Stimulated activated CD8-positive, alpha-beta memory T cell treated with anti-CD3 and anti-CD28 coated beads, Interleukin-4, amount 100 ng/mL, for 48 hours (primary cell): ENCODE measurements at places on chromosomes 2 and 18.

DNA sequence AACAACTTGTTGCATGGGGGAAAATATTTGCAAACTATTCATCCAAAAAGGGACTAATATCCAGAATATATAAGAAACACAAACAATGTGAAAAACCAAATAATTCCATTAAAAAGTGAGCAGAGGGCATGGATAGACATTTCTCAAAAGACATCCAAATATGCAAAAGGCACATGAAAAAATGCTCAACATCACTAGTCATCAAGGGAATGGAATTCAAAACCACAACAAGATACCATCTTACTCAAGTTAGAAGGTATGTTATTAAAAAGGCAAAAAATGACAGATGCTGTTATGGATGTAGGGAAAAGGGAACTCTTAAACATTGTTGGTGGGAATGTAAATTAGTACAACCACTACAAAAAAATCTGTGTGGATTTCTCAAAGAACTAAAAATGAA is 396.5 kb downstream of the CCDC85A start:
- no peak for DNase-seq

GRCh38 chr2:27431395-27431794 is 3.0 kb downstream of the NRBP1 start:
- DNase-seq = peak; percentile 49

GRCh38 chr2:41735476-41735875 is 312.3 kb upstream of the PKDCC start:
- DNase-seq = no peak

- DNase-seq = peak; percentile 77
Measured at GRCh38 chr2:192162392-192163042, 32.2 kb downstream of the TMEFF2 start.

DNA sequence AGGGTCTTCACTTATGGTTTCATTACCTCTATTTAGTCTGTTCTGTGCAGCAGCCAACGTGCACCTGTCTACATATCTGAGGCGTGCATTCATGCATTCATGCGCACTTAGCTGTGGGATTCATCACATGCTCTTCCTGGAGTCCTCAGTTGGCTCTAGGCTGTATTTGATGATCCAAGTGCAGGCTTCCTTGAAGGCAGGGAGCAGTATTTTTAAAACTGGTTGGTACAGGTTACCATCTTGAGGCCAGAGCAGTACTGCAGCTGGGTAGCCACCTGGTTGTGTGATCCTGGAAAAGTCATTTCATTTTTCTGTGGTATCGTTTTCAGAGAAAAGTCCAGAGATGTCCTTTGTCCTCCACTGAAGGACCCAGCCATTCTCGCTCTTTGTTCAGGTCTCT is 109.8 kb downstream of the EN1 start:
- DNase-seq = no peak

DNA sequence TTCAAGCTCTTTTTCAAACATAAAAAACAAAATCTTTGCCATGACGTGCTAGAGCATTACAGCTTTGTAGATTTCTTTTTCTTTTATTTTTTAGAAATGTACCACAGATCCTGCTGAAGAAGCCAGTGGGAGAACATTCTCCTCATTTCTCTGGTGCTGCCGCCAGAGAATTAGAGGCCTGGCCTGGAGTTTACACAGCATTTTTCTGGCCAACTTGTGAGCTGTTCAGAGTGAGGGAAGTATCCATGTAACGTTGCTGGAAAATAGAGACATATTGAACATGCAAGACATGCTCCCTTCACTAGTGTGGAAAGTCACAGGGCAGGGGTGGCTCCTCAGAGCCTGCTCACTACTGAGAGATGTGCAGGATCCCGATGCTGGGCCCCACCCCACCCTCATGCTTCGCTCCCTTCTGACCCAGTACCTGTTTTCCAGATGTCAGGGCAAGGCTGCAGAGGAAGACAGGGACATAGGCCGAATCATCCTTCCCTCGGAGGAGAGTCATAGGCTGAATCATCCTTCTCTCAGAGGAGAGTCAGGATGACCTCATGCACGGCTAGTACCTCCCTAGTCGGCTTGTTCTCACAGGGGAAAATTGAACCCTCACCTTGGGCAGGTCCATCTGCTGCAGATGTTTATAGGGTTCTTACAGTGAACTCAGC is 298.5 kb downstream of the INSIG2 start:
- no peak for DNase-seq

DNA sequence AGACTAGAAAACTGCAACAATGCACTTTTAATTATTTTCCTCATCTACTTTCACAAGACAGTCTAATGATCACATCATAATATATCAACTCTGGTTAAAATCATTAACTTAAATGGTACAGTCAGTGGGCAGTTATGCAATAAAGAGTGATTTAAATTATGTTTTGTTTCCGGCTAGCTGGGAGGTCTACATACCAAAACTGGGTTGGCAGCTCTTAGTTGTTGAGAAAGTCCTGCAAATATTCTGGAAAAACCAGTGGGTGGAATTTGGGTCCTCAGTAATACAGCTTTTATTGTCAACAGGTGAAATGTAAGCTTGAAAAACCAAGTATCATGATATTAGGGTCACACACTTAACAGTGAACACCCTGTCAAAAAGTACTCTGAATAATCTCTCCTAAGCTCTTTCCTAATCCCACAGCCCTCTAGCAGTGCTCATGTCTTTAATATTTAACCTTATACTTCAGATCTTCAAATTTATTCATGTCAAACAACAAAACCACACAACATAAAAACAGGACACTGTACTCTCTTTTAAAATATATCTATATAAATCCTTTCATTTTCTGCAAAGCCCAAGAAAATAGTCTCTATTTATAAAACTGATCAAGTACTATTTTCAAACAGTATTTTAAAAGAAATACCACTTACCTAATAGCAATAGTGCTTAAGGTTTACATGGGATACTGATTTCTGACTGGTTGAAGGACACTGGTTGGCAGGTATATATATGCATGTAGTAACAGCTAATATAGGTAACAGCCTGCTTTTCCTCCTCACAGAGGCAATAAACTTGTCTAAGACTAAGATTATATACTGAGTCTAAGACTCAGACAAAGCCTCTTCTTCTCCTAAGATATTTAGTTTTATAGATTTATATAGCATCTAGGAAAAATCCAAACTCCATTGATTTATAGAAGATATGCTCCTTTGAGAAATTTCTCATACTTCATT is 103.8 kb downstream of the GAREM1 start:
- DNase-seq = no peak

GRCh38 chr2:241770185-241770935 is 6.3 kb upstream of the GAL3ST2 start:
- no peak for DNase-seq

DNA sequence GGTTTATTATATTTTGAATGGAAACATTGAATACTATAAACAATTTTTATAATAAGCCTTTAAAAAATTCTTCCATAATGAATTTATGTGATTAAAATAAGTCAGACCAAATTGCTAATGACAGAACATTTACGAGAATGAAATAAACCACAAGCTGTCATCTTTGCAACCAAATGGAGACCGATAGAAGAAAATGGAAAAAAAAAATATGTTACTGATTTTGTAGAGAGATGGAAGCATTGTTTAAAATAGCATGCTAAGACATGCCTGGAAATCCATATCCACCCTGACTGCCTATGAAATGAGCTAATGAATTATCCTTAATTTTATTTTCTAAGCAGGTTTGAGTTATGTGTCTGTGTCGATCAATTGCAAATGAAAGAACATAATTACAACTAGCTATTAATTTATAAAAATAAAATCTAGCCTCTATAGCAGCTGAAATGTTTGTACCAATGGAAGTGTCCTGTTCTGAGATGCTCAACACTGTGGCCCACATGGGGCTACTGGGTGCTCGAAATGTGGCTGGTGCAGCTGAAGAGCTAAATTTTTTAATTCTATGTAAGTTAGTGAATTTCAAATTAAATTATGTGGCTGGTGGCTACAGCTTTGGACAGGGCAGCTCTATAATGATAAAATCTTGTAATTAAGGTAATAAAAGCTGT is 832.8 kb downstream of the RNF144A start:
- DNase-seq = no peak

DNA sequence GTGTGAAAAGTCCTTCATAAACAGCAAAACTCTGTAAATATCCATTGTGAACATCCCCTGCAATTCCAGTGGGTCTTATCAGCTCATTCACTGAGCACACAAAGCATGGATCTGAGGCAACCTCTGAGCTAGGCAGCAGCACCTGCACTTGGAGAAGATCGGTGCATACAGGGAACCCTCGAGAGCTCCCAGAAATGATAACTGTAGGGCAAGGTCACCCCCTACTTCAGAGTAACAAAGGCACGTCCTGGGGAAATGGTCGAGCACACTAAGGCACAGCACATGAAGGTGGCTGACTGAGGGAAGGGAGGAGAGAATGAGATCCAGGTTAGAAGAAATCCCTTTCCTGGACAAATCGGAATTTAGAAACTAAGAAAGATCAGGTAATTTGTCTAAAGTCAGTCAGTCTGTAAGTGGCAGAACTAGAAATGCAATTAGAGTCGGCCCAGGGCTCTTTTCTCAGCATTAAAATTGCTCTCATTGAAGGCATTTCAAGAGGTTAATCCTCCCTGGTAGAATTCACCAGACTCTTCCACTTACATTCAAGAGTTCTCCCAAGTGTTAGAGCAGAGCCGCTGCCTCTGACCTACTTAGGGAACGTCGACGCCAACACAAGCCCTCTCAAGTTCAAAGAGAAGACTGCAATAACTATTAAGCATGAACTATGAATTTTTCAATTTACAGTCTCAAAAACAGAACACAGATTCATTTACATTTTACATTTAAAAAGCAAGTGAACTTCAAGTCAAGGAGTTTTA is 45.9 kb downstream of the PXDN start:
- DNase-seq = no peak

DNA sequence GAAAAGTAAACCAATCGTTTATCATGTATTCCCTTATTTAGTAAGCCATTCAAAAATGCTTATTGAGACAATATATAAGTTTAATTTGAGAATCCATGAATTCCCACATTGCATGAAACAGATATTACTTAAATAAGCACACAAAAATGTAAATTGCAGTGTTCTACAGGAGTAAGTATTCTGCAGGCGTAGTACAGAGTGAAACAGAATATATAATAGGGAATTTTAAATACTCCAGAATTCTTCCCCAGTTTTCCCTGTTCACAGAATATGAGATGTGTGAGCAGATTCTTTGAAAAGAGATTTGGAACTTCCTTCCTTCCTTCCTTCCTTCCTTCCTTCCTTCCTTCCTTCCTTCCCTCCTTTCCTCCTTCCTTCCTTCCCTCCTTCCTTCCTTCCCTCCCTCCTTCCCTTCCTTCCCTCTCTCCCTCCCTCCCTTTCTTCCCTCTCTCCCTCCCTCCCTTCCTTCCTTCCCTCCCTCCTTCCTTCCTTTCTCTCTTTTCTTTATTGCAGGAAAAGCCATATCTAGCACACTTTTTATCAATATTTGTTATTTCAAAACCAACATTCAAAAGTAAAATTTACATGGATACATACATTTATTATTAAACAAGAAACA is 977.7 kb upstream of the LRRTM1 start:
- DNase-seq = no peak
